ENCODE measurements at places on chromosomes 6 and 20.

- no peak for DNase-seq
Observed at GRCh38 chr20:61640131-61640870, 388.2 kb downstream of the CDH4 start.

GRCh38 chr6:136989571-136990241, 55.1 kb downstream of the IL20RA start:
- no peak for DNase-seq

DNA sequence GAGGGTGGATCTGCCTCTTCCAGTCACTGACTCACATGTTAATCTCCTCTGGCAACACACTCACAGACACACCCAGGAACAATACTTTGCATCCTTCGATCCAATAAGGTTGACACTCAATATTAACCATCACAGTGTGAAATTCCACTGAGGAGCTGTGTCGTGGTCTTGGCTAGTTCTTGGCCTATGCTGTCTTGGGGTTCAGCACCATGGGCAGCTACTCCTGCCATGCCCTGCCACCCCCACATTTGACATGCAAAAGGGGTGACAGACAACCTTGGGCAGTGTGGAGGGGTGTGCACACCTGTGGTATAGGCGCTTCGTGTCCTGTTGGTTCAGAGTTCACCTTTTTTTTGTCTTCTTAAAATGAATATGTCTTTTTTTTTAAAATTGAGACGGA, 25.8 kb downstream of the ANKRD6 start:
- DNase-seq: no peak

GRCh38 chr6:38912378-38912777, 136.2 kb upstream of the GLP1R start:
- DNase-seq: no peak

All from stimulated activated CD8-positive, alpha-beta memory T cell treated with anti-CD3 and anti-CD28 coated beads, Interleukin-4, amount 100 ng/mL, for 24 hours (primary cell).